Stimulated activated CD4-positive, alpha-beta T cell treated with anti-CD3 and anti-CD28 coated beads, Interleukin-4, amount 100 ng/mL, for 1 hour (primary cell): ENCODE measurements at places on chromosomes 11 and 22.
A peak's percentile ranks its signal among the peaks of the same experiment; 100 is the strongest.

DNA sequence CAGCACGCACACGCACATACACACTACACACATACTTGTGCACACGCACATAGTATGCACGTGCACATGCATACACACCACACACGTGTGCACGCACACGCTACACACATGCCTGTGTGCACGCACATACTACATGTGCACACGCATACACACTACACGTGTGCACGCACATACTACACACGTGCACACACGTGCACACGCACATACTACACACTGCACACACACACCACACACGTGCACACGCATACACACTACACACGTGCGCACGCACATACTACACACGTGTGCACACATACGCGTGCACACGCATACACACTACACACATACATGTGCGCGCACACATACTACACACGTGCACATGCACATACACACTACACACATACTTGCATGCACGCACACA, 19.7 kb upstream of the ARHGAP8 start:
- no peak for DNase-seq

DNA sequence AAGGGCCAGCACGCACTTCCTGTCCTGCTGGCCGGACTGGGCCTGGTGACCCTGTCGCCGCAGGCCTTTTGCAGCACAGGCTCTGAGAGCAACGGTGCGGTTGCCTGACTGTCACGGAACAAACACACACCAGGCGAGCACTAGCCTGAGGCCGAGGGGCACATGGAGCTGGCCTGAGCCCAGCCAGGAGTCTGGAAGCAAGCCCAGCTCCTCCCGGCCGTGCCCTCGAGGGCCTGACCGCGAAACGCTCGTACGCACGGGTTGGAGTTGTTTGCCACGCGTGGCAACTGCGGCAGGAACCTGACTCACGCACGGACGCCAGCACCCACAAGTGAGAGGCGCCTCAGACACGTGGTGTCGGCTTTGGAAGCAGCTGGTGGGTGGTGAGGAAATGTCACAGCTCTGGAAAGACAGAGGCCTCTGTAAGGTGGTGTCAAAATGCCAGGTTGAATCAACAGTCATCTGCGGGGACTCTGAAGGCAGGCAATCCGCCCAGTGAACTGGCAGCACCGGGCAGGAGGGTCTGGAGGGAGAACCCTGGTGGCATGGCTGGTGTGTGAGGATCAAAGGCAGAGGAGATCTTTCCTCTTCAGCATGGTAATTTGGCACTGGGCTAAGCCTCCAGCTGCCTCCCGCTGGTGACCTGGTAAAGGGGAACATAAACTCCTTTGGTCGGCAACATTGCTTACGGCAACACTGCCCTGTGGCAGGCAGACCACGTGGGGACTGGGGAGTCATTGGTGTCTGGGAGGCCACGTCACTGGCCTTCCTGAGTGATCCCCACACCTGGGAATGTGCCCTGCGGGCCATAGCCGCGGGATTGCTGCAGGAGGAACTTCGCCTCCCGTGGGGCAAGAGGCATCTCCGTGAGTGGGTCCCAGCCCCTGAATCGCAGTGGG, 15.3 kb upstream of the IL17REL start:
- peak; percentile 55 for DNase-seq

DNA sequence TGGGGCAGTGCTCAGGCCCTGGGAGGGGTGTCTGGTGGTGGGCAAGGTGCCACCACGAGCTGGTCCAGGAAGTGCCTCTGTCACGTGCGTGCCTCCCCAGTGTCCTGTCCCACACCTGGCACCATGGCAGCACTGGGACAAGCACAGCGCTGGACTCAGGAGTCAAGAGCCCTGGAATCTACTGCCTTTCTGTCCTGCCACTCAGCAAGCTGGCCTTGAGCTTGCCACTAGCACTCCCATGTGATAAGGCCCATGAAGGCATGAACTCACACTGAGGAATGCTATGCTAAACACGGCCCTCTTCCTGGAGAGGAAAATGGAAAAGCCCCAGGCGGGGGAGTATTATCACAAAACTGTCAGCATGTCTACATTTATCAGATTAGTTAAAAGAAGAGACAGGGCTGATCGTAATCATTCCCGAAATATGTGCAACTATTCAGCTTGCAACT, 50.7 kb upstream of the SLC35C1 start:
- no peak for DNase-seq

- DNase-seq: no peak
Measured at GRCh38 chr11:111476956-111477355, 35.2 kb downstream of the BTG4 start.

GRCh38 chr11:131223198-131223991, 147.0 kb upstream of the NTM start:
- no peak for DNase-seq

GRCh38 chr11:131064373-131064991, 148.2 kb upstream of the SNX19 start:
- DNase-seq: no peak

GRCh38 chr22:33785283-33785968, 134.8 kb downstream of the LARGE1 start:
- no peak for DNase-seq

GRCh38 chr11:28616160-28616965, 508.2 kb downstream of the METTL15 start:
- DNase-seq: no peak

DNA sequence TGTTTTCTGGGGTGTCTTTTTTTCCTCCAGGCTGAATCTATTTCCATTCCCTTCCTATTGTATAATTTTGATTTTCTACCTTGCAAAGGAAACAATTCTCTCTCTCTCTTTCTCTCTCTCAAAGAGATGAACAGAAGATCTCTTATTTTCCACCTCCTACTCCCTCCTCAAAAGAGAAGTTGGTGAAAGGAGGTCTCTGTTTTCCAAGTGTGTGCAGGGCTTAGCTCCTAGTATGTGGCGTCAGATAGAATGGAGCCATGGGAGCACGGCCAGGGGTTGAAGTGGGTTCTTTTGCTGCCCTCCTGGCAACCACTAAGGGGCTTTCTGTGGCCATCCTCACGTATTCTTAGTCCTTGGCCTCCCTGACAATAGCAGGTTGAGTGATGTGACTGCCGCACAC, 480 bp downstream of the TRIM34 start:
- DNase-seq: no peak

- no peak for DNase-seq
Measured at GRCh38 chr22:45248832-45249561, 8.3 kb upstream of the KIAA0930 start.

- no peak for DNase-seq
Measured at GRCh38 chr11:32586576-32587190, 3.1 kb downstream of the EIF3M start.

DNA sequence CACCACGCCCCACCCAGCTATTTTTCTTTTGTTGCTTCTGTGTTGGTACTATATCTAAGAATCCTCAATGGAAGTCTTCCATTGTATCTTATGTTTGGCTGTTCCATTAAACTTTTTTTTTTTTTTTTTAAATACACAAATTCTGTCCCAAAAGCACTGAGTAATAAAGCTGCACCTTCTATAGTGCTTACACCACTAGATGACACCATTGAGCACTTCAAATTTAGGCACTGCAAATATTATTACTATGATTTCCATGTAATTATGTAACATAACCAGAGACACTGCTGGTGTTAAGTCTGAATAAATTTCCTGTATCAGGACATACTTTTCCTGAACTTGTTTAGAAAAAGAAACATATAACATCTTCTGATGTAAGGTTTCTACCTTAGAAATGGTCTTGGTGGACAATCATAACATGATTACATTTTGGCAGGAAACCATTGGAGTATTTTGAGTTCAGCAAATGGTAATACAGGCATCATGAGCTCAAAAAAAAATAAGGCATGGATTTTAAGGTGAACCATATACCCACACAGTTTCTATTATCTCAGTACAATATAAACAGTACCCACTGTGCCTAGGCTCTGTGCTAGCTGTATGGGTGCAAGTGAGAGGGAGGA, 110.5 kb downstream of the ATG16L2 start:
- no peak for DNase-seq

GRCh38 chr11:20070459-20070858, 89.8 kb downstream of the DBX1 start:
- DNase-seq: no peak

- DNase-seq: no peak
Measured at GRCh38 chr22:47337161-47337621, 574.7 kb downstream of the TBC1D22A start.

GRCh38 chr11:117993988-117994745, 8.0 kb downstream of the IL10RA start:
- no peak for DNase-seq
